SK-N-SH treated with all-trans-retinoic acid at 6 μM for 48 hours (cell line): ENCODE measurements at places on chromosomes 1 and 21.

DNA sequence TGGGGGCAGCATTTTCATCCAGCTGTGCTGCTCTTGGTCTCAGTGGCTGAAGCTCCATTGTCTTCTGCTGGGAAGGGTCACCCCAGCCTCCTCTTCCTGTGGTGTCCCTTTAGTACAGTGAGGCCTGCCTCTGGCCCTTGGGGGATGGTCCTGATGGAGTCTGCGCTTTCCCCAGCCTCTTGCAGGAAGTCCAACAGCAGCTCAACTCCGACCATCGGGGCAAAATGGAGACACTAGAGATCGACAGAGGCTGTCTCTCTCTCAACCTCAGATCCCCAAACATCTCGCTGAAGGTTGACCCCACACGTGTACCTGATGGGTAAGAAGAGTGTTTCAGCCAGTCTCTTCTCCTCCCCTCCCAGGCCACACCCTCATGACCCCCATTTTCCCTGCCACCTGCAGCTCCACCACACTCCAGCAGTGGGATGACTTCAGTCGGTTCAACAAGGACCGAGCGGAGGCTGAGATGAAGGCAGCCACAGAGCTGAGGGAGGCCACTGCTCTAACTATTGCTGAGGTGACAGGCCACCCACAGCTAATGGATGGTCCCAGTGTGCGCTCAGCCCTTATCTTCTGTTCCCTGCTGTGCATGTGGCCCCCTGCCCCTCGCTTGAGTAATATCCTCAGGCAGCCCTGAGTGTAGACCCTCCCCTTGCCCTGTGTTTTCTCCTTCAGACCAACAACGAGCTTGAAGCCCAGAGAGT lies 2.0 kb upstream of the ADPRS start:
- ATAC-seq: no peak

GRCh38 chr1:204814166-204814884 lies 56.3 kb upstream of the NFASC start:
- no peak for ATAC-seq

- no peak for ATAC-seq
Observed at GRCh38 chr1:97090725-97091124, 369.1 kb downstream of the PTBP2 start.

GRCh38 chr1:61808968-61809367 lies 66.7 kb downstream of the PATJ start:
- ATAC-seq: no peak

- no peak for ATAC-seq
Observed at GRCh38 chr1:204188959-204189639, 7.2 kb downstream of the KISS1 start.

GRCh38 chr1:150567341-150567716 lies 12.1 kb downstream of the MCL1 start:
- ATAC-seq: no peak

DNA sequence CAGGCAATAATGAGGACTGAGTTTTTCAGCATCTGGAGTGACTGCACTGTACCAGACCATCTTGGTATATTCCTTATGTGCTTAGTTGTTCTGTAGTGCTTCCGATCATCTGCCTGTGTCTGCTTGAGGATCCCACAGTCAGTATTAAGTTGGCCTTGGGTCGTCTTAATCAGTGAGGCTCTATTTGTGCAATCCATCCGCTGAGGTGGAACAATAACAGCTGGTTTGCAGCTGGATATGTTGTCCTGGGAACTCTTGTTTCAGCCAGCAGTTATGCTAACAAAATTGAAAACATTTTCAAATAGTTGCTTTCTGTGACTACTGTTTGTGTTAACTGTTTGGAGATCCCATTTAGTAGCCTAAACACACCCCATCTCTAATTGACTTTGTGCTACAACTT lies 73.7 kb downstream of the LAMC1 start:
- no peak for ATAC-seq

GRCh38 chr1:178908358-178908757 lies 37.5 kb upstream of the ANGPTL1 start:
- peak; percentile 75 for ATAC-seq

- no peak for ATAC-seq
Observed at GRCh38 chr21:35473496-35473895, 424.4 kb upstream of the RUNX1 start.

GRCh38 chr1:22365331-22366295 lies 86.0 kb upstream of the ZBTB40 start:
- no peak for ATAC-seq

- no peak for ATAC-seq
Observed at GRCh38 chr1:227910511-227911153, 37.1 kb downstream of the WNT9A start.

GRCh38 chr1:35763201-35763600 lies 6.6 kb downstream of the CLSPN start:
- no peak for ATAC-seq

- ATAC-seq: no peak
Observed at GRCh38 chr1:151739590-151740355, 18.5 kb downstream of the RIIAD1 start.

DNA sequence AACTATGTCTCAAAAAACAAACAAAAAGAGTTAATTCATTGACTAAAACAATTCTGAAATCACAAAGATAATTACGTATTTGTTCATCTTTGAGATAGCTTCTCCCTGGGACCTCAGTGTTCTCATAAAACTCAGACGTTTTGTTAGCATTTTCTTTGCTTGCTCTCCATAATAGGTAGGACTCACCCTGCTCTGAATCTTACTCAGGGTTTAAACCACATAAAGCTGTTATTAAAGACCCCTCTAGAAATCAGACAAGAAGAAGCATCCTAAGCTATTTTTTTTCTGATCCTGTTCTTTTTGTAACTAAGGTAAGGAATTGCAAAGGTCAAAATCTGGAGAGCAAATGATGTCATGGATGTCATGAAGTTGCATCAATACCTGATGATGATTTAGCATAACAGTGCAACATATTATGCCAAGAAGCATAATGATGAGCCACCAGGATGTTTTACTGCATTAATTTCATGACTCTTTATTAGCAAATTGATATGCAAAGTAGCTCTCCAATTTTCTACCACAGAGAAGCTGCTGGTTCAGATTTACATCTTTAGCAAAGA lies 2.4 kb downstream of the FBXO42 start:
- ATAC-seq: no peak

GRCh38 chr1:192878249-192878648 lies 69.4 kb downstream of the RGS2 start:
- peak; percentile 47; the same call in 2 of the 3 replicates for ATAC-seq

- ATAC-seq: peak; percentile 67
Observed at GRCh38 chr1:200708769-200709168, 29.9 kb upstream of the CAMSAP2 start.

- no peak for ATAC-seq
Observed at GRCh38 chr1:159968901-159969300, 14.9 kb upstream of the SLAMF9 start.

- peak; percentile 47 for ATAC-seq
Observed at GRCh38 chr1:80202118-80202517, 1195.6 kb upstream of the ADGRL4 start.

DNA sequence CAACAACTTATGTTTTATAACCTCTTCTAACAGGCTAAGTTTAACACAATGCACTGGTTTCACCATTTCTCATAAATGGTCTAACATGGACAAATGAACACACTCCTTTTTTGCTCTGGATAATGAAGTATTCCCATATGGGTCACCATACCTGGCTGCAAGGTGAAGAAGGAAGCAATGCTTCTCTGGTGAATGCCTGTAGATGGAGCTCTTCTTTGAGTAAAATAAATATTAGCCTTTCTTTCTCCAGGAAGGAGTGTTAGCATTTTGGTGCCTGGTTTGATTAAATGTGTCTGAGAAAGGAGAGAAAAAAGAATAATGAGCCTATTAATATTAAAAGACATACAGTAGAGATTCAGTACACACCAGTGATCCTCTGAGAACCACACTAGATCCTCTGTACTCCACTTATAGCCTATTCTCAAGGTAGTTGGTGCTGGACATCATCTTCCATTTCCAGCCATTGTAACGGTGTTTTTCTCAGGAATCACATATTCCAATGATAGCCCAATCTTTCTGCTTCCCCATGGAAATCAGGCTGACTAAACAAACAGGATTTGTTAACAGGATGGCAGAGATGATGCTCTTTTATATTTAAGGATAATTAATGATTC lies 17.6 kb downstream of the MTFR1L start:
- ATAC-seq: peak; percentile 64; the same call in 2 of the 3 replicates

- ATAC-seq: no peak
Observed at GRCh38 chr1:153168686-153169085, 18.0 kb upstream of the SPRR2G start.

DNA sequence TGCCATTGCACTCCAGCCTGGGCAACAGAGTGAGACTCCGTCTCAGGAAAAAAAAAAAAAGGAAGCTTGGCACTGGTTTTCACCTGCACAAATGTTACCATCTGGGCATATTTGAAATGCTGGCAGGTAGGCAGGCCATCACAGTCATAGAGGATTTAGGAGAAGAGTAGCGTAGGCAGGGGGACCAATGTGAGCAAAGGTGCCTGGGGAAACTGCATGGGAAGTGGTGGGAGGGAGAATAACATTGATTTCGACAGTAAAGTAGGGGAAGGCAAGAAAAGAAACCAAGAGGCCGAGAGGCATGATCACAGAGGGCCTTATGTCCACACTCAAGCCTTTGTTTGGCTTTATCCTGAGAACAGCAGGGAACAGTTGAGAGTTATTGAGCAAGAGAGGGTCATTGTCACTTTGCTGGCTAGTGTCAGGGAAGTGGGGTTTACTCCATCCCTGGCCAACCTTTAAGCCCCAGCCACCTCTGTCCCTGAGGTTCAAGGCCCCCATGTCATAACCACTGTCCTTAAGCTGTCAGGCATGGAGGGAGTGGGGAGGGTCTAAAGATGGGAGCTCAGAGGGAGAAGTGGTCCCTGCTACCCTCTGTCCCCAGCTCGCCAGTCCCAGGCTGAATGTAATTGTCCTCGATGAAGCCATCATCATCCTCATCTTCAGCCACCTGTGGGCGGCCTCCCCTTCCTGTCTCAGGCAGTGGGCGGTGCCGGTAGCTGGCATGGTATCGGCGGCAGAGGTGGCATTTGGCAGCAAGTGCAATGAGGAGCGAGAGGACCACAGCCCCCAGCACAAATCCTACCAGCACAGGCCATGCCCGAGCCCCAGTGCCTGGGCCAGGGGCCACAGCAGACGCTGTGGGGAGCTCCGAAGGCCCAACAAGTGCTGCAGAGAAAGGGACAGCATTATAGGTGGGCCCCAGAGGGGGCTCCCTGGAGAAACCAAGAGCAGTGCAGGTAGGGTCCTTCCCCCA lies 2.9 kb downstream of the C1orf210 start:
- no peak for ATAC-seq

- ATAC-seq: peak; percentile 84
Observed at GRCh38 chr1:11650331-11650991, 3.8 kb downstream of the FBXO2 start.

DNA sequence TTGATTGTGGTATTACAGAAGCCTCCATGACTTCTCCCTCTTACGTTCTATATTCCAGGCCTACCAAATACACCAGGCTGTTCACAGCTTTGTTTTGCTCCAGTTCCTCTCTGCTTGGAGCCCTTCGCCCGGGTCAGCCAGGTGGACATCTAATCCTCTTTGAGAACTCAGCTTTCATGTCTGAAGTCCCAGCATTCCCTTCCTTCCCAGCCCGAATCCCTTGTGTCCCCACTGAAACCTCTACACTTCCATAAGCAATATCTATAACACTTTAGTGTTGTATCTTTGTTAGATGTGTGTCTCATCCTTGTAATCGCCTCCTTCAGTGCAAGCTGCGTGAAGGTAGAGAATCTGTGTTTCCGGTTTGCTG lies 1.9 kb downstream of the RNF11 start:
- ATAC-seq: no peak

GRCh38 chr1:9737057-9737456 lies 85.5 kb downstream of the PIK3CD start:
- ATAC-seq: no peak

DNA sequence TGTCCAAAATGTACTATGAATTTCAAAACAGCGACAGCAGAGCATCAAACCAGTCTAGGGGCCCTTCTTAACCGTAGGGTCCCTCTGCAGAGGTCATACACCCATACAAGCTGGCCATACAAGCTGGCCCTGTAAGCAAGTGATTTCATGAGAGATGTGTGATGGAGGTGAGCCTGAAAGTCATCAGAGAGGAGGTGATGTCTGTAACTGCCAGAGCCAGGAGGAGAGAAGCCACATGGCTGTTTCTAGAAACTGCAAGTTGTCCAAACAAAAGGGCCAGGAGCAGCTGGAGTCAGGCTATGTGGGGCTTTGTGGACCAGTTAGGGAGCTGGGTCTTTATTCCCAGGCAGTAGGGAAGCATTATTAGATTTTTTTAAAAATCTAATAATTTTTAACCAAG lies 14.8 kb upstream of the SERINC2 start:
- no peak for ATAC-seq

DNA sequence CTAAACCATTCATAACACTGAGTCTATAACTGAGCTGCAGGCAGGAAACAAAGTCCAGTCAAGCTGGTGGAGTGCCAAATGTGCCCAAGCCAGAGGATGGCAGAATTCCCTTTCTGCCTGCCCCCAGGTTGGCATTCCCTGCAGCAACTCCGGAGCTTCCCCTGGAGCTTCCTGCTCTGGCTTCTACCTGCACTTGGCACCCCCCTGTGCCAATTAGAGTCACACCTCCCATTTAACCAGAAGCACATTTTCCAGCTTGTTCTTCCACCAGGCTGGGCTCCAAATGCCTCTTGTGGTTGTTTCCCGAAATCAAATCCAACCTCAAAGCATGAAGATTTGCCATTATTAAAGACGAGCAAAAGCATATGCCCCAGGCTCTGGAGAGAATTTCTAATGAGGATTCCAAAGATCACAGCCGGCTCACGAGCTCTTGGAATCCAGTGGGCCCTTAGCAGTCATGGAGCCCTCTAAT lies 294.5 kb downstream of the RRAGC start:
- ATAC-seq: no peak

GRCh38 chr1:14142397-14143100 lies 442.6 kb downstream of the PRDM2 start:
- no peak for ATAC-seq

- no peak for ATAC-seq
Observed at GRCh38 chr1:149849947-149850360, 49.4 kb upstream of the BOLA1 start.

GRCh38 chr1:192877283-192877886 lies 68.5 kb downstream of the RGS2 start:
- no peak for ATAC-seq

- ATAC-seq: peak; percentile 93
Observed at GRCh38 chr1:97849345-97850340, 71.2 kb downstream of the DPYD start.

GRCh38 chr1:161077426-161077825 lies 7.7 kb upstream of the ARHGAP30 start:
- ATAC-seq: no peak

DNA sequence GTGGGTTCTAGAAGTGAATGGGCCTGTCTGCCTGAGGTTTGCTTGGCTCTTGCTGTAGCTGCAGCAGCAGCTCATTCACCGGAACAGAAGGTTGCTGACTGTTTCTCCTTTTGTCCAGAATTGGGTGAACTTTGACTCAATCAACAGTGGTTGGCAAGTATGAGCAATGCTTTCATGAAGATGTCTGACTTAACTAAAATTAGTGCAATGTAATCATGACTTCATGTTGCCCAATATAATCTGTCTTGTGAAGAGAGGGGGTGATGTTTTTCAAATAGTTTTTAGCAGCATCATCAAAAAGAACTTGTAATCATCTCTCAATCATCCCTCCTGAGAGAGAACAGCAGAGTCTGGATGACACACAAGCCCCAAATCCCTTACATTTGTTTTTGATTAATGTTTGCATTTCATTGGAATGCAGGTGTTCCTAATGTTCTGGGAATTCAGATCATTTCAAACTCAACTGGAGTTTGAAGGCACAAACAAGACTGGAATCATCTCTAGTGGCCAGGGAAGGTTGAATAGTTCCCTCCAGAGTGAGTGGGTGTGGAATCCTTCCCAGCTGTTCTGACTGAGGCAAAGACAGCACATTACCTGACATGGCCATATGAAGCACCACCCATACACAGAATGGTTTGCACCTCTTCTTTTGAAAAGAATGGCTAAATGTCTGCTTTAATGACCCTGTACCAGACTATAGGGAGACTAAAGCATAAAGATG lies 82.9 kb downstream of the HLX start:
- ATAC-seq: peak; percentile 71
